NCI-H1105 (cell line): ENCODE measurements at places on chromosomes 3 and 15.

DNA sequence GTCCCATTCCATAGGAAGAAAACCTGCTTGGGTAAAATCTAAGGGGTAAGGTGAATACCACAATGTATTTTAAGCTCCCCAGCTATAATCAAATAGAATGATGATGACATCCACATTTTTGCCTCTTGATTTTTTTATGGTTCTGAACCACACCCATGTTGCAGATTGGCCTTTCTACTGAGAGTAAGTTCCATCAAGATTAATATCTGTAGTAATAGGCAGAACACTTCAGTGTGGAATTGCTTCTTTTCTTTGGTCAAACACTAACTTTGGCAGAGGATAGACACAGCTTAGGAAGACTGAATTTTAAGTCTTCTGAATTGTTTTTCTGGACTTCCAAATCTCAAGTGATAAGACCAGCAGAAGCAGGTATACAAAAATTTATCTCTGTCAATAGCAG lies 27.0 kb downstream of the PLS1 start:
- DNase-seq, result no peak

- DNase-seq, result no peak
These were observed 65.4 kb downstream of the GBE1 start for GRCh38 chr3:81696090-81696489.

DNA sequence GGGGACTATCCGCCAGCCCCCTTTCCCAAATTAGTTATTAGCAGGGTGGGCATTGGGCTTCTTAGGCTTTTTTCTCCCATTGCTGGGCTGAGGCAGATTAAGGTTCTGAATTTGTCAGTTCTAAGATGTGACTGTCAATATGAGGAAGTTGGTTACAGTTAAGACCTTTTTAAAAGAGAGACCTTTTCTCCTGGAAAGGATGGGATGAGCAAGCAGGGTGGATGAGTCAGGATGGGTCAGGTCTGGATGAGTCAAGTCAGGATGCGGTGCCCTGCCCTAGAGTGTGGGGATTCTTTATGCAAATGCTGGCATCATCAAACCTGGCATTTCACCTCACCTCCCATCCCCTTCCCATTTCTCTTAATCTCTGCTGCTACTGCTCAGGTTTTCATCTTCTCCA lies 1.9 kb downstream of the AEN start:
- no peak for DNase-seq

GRCh38 chr3:134711284-134711683 lies 60.5 kb upstream of the KY start:
- DNase-seq, result no peak

- DNase-seq, result no peak
These were observed 15.8 kb downstream of the C3orf85 start for GRCh38 chr3:109152320-109152719.

DNA sequence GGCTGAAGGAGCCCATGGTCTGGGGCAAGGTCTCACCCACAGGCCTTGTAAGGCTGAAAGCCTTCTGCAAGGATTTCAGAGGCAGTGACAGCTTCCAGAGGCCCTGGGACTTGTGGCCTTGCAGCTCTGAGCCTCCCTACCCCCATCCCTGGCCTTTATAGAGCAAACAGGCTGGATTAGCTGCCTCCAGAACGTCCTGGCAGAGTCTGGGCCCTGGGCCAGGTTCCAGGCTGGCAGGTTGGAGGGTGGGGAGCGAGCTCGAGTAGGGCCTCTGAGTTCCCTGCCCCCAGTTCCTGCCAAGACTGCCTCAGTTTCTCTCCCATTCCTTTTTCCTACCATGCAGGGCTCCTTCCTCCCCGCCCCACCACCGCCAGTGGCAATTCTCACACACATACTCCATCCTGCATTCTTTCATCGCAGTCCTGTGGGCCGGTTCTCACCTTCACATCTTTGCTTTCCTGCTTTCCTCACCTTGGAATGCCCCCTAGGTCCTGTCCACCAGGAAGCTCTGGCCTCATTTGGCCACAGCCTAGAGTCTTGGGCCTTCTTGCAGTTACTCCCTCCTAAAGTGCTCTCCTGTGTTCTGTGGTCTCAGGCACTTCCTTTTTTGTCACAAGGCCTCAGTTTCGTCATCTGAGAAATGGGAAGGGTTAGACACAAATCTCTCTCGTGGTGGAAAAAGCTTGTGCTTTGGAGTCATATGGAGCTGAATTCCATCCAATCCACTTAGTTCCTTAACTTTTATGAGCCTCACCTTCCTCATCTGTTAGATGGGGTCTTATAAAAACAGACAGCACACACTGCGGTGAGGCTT lies 2.7 kb downstream of the LMAN1L start:
- DNase-seq, result no peak

DNA sequence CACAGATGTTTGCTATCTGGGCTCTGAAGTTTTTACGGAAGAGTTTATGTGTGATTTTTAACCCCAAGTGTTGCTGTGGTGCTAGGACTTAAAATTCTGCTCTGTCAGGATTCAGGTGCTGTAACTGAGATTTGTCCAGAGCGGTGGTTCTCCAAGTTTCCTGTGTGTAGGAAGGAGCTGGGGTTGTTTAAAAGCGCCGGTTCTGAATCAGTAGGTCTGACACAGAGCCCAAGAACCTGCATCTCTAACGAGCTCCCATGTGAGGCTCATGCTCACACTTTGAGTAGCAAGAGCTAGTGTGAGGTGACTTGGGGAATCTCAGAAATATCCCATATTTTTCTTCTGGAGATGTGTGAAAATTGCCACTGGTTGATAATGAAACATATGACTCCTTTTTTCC lies 325.5 kb downstream of the SATB1 start:
- DNase-seq, result no peak

GRCh38 chr3:181915551-181915950 lies 203.8 kb downstream of the SOX2 start:
- no peak for DNase-seq

GRCh38 chr15:80386151-80386550 lies 18.0 kb upstream of the ARNT2 start:
- DNase-seq, result no peak

DNA sequence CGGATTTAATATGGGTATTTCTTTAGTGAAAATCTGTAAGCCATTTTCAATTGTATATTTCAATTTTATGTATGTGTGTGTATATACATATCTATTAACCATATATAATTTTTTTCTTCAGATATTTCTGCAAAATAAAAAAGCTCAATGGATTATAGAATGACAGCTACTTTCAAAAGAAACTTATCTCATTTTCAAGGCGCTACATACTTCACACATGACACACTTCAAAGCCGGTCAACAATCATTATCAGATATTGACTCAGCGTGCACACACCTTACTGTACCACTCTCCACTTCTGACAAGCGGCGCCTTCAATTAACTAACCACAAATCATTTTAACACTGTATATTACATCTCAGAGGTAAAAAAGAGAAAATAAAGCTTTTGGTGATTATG lies 39.6 kb downstream of the ATP13A3 start:
- no peak for DNase-seq

GRCh38 chr3:186067360-186068242 lies 41.3 kb downstream of the ETV5 start:
- no peak for DNase-seq

GRCh38 chr3:197019535-197019934 lies 10.1 kb downstream of the MELTF start:
- DNase-seq, result no peak

DNA sequence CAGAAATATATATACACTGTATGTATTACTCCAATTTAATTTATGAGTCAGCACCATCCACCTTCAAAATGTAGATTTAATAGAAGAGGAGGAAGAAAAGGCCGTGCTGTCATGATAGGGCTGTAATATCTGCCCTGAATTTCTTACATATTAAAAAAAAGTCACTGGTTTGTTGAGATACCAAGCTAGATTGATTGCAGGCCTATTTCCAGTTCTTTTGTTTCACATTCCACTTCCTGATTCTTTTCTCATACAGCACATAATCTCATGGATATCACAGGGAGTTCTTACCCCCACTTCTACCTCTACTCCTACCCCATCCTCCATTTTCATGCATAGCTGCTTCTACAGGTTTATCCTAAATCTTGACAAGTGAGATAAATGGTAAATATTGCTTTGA lies 290.3 kb downstream of the ZBTB20 start:
- DNase-seq, result no peak

DNA sequence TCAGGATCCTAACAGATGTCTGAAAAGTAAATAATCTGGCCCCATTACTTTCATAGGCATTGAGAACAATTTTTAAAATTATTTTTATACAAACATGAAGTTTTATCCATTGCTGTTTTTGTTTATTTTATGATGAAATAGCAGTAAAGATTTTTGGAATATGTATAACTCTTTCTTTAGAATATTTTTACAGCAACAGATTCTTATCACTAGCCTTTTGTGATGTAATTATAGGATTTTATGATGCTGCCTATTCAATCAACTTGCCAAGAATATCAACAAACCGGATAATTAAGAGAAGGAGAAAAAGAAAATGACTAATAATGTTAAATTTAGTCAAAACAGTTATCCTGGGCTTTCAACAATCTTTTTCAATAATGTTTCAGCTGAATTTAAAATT lies 386.3 kb downstream of the ZIC1 start:
- no peak for DNase-seq

DNA sequence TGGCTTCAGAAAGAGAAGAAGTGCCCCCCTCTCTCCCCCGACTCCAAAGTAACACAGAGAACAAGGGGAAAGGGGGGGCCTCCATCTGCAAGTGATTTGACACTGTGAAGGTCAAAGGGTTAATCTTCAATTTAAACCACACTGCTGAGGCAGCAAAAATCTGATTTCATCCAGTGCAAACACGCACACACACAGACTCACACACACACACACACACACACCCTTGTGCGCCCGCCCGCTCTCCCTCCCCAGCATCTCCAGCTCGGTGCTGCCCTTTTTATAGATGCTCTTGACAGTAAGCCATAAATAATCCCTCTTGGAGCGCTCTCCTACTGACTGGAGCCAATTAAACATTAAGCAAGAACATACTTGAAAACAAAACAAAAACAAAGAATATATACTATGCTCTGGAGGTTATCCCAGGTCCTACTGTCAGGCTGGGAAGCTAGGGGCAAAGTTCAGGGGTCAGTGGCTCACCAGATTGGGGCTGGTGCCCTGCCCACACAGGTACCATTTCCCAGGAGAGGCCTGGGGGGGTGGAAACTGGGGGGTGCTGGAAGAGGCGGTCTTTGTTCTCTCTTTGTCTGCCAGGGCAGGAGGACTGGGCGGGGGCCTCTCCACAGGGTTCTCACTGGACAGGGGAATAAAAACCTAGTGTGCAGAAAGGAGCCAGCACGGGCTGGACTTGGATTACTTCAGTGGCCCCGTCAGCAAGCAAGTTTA lies 16.3 kb downstream of the BMF start:
- peak; percentile 70 for DNase-seq

GRCh38 chr15:38148471-38148870 lies 104.2 kb upstream of the SPRED1 start:
- no peak for DNase-seq

DNA sequence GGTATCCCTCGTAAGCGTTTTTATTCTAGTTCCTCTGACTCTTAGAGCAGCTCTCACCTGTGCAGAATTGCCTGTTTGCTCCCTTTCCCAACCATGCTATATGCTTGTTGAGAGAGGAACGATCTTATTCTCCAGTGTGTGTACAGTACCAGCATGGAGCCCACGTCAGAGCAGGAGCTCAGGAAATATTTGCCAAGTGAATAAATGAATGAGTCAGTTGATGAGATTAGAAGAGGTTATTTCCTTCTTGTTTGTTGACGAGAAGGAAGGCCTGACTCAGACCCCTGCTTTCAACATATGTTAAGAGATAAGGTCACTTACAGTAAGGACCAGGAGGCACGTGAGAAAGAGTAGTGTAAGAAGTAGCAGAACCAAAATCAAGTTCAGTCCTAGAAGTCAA lies 106.3 kb upstream of the ABHD17C start:
- no peak for DNase-seq

DNA sequence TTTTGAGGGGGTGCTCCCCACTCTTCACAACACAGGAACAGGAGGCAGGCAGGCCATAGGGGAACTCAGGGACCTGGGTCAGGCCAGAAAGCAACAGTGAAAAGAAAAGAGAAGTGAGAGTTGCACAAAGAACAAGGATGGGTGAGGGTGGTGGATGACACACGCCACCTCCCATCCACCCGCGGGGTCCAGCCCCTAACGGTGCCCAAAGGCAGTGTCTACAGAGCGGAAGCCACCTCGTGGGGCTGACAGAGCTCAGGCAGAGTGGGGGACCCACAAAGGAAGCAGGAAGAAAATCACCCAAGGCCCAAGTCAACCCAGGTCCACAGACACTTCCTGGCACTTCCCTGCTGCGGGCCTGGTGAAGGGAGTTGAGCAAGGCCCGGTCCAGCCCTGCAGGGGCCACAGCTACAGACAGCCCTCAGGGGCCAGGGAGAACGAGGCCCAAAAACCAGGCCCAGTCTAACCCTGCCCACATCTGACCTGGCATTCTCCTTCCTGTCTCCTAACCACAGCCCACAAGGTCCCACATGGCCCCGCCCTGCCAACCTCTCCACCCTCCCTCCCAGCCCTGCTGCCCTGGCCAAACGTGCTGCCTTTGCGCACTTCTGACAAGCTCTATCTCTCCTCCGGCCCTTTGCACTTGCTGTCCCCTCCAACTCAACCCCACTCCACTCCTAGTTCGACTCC lies 5.9 kb downstream of the NUP210 start:
- DNase-seq, result no peak

DNA sequence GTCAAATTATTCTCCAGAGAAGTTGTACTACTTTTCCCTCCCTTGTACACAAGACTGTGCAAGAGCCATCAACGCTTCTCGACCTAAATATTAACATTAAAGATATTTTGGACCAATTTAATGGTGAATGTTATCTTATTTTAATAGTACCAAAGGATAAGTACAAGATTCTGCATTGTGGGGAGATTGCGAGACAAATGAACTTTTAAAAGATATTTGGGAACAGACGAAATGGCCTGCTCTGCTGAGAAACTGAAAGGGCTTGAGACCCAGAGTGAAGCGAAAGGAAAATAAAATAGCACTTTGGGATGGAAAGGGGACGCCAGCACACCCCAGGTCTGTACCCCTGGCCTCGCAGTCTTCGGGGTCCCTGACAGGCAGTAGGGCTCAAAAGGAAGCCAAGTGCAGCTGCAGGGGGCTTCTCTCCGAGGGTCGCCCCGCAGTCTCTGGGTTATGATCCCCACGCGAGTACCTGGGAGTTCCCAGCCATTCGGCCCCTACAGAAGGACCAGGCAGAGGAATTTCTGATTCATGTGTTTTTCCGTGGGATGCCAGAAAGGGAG lies 97.6 kb upstream of the VGLL3 start:
- no peak for DNase-seq
